ENCODE measurements at places on chromosomes 5 and 9.
A peak's percentile ranks its signal among the peaks of the same experiment; 100 is the strongest.

DNA sequence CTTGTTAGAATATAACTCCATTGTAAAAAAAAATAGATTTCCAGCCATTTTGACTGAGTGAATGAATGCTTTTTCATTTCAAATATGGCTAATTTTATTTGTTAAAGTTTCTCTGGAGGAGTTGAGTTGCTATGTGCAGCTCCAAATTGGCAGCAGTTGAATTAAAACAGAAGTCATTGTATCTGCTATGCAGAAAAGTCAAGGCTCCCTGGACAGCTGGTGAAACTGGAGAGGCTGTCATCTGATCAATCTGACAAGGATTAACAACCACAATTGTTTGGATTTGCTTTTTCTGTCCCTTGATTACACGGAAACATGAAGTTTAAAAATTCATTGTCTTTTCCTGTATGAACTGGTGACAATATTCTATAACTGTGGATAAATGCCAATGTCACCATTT, 713.9 kb downstream of the EFNA5 start:
- no peak for DNase-seq

- no peak for DNase-seq
These were observed 209.8 kb downstream of the ADAMTS6 start for GRCh38 chr5:65271906-65272305.

GRCh38 chr5:173792781-173793547, 95.2 kb upstream of the CPEB4 start:
- no peak for DNase-seq

DNA sequence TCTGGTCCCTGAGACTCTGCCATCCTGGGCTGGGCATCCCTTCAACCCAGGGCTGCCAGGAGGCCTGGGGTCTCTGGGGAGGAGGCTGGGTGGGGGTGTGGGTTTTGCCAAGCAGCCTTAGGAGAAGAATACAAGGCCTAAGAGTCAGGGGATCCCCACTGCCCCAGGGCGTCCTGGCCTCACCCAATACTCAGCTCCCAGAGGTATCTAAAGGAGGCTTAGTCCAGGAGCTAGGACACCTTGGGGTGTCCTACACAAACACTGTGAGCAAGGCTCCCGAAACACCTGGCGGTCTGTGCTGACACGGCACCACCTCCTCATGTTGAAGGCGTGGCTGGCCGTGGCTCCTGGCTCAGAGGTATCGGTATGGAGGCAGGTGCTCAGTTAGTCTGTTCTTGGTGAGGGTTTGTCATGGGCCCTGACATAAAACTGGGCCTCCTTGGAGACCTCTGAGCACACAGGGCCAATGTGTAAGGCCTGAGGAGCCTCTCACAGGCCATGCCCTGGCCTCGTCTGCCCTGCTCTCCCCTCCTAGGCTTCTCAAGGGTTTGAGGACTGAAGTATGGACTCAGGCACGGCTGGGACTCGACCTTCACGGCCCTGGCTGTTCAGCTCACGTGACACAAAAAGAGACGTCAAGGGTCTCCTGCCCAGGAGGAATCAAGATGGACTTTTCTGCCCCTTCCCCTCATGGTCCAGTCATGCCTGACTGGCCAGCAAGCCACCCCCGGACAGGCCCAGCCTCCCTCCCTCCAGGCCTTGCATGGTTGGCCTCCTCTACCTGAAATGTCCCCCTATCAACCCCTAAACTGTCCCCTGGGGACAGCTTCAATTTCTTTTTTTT, 277.3 kb downstream of the FSTL4 start:
- no peak for DNase-seq

DNA sequence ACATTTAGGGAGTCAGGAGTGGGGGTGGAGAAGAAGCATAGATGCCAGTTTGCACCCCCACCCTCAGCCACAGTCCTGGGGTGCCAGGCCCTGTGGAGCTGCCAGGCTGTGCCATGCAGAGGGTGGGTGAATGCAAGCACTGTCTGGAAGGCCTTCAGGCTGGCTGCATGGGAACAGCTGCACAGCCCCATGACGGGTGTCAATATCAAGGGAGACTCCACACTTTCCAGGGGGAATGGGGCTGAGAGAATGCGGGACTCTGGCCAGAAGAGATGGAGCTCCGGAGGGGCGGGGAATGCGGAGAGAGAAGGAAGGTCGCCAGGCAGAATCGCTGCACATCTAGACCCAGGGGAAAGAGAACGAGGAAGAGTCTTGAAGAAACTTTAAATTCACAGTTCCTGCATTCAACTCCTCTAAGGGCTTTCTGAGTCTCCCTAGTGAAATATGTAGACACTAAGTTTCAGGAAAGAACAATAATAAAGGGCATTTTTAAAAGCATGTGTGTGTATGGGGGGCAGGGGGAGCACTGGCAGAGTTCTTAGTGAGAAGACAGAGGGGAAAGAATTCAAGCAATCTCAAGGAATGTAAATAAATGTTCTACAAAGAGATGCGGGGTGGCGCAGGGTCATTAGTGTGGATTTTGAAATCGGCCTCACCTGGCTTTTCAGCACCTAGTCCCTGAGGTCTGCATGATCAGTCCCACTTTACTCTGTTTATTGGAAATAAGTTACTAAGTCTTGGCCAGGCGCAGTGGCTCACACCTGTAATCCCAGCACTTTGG, 59.1 kb downstream of the BOD1 start:
- DNase-seq: no peak

DNA sequence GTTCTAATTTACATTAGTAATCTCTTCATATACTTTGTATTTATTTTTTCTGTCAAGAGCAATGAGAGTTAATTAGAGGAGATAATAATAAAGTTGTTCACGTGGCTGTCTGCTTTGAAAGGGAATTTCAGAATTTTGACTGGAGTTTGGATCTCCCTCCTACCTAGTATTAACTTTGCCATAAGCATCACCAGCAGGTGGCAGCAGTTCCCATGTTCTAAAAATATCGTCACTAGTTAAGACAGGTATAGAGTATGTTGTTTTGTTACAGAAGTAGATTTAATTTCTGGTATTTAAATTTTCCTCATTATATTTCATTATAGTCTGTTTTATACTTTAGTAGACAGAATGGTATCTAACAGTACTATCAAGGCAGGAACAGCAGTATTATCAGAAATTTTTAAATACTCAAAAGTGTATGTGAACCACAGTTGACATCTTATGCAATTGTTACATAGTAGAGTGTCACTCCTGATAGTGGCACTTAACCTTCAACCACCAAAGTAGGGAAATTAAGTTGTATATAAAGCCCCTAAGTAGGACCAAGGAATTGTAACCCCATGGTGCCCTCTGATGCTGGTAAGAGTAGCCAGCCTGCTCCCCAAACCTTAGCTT, 20.4 kb downstream of the GNPDA1 start:
- peak; percentile 65 for DNase-seq

DNA sequence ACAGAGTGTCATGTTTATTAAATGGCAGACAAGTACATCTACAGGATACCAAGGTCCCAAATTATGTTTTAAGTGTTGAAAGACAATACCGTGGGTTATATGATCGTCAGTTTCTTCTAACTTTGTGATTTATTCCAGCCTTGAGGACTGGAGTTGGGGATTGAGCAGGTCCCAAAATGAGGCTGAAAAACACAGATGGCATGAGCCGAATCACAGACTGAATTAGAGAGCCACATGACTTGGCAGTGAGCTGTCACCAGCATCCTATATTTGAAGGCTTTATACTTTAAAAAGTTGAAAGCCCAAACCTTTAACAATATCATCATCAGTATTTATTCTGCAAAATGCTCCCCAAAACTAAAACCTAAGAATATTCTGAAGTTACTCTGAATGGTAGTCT, 79.4 kb downstream of the ADAMTS16 start:
- DNase-seq: no peak

- no peak for DNase-seq
These were observed 33.0 kb downstream of the CAMK2A start for GRCh38 chr5:150256410-150257064.

GRCh38 chr5:61263072-61263471, 69.0 kb upstream of the ZSWIM6 start:
- DNase-seq: no peak

DNA sequence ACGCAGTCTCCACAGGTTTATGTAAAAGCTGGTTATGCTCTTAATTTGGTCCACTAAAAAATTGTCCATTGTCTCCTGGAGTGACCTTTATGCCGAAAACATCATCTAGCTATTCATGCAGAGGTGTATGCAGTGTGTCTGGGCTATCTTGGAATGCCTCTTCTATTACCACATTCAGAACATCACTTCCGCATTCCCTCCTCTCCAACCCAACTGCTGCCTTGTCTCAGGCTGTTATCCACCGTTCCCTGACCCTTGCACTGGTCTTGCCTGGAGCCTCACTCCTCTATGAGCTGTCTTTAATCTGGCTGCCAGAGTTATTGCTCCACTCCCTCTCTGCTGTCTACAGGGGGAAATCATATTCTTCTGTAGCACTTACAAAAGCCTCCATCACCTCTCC, 214.1 kb upstream of the ANKRD55 start:
- no peak for DNase-seq

DNA sequence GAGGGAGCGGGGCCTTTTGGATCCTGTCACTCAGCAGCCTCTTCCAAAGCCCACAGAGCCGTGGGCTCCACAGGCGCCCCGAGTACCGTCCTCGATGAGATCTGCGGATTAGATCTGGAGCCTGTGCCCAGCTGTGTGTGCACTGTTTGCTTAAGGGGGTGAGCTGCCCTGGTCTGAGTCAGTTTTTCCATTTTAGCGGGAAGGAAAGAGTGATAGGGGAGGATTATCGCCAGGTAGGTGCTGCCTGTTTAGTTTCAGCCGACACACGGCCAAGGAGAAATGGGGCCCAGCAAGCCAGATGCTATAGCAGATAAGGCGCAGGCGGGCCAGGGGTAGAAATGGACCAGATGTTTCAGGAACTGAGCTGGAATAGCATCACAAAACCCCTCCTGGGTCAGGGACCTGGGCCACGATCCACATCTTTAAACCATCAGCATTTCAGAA, 18.1 kb downstream of the COL5A1 start:
- no peak for DNase-seq

DNA sequence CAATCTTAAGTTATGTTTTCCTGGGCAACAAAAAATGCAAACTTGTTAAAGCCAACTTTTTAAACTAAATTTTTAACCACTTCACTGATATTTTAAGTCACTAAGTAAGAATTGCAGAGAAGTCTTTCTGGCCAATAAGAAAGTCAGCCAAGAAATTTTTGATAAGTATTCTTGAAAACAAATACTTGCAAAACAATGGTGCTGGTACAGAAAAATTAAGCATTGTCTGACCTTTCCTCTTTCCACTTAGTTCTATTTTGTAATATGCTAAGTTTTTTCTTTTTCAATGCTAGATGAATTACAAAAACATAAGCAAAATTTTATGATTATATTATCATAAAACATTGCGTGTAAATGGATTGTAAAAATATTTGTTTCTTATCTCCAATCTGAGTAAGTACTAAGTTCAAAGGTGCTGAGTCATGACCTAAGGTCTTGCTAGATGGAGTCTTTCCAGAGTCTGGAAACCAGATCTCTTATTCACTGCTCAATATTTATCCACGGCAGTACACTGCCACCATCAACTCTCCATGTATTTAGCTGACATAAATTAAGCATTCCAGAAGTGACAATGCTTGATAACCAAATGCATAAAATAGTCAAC, 139.7 kb downstream of the MEF2C start:
- no peak for DNase-seq

DNA sequence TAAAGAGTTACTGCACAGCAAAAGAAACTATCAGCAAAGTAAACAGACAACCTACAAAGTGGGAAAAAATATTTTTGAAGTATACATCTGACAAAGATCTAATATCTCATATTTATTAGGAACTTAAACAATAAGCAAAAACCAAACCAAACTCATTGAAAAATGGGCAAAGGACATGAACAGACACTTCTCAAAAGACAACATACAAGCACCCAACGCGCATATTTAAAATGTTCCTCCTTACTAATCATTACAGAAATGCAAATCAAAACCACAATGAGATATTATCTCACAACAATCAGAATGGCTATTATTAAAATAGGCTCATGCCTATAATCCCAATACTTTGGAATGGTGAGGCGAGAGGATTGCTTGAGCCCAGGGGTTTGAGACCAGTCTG, 48.0 kb downstream of the FBXO4 start:
- DNase-seq: no peak

DNA sequence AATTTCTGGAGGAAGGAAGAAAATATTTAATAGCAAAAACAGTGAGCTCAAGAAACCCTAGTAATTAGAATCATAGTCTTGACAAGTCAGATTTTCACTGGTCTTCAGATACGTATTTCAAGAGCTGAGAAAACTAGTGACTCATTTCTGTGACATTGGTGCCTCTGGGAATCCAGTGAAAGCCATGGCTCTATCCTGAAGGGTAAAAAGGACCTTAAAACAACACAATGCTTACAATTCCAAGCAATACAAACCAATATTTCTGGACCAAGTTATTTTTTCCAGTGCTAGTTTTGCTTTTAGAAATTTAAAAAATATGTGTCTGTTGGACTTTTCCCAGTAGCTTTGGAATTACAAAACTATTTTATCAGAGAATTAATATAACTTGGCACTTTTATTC, 140.3 kb downstream of the LPAR1 start:
- no peak for DNase-seq

GRCh38 chr5:153896701-153897100, 142.0 kb downstream of the FAM114A2 start:
- DNase-seq: no peak

DNA sequence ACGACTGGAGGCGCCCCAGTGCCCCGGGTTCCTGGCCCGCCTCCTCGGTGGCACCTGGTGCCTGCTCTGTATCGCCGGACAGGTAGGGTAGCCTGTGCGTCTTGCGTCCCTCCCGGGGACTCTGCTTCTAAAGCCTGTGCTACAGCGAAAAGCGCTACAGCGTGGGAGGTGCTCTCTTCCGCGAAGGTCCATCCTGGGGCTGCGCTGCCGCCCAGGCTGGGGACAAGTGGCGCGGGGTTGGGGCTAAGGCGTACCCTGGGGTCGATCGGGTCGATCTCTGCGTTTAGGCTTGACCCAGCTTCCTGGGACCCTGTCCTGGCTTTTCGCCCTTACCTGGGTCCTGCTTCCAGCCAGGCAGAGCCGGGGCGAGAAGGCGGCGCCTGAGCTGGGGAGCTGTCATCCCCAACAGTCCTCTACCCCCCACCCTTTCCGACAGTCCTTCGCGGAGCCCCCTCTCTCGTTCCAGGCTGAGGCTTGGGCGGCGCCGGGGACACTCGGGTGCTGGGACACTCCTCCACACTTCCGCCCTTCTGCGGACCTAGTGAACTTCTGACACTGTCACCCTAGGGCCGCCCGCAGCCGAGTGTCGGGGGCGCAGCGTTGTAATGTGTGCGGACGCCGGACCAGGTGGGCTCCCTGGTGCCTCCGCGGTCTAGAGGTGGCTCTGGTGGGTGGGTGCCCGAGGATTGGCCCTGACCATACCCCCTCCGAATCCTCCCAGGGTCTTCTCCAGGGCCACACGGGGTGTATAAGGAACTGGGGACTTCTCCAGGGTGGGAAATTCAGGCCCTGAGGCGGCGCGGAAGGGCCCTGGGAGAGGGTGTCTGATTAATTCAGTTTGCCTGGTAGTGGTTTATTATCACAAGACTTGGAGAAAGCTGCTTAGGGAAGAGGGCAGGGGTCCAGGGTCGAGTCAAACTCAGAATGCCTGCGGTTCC, 328.2 kb downstream of the SH3GL2 start:
- DNase-seq: no peak

- DNase-seq: no peak
These were observed 241.6 kb downstream of the ARHGEF28 start for GRCh38 chr5:73867345-73868335.

- DNase-seq: no peak
These were observed 4.3 kb downstream of the RHOBTB3 start for GRCh38 chr5:95735406-95735805.

- DNase-seq: no peak
These were observed 8.1 kb downstream of the FAM193B start for GRCh38 chr5:177546258-177546741.

- no peak for DNase-seq
These were observed 5.4 kb upstream of the SLC1A3 start for GRCh38 chr5:36600917-36601527.
